CD4-positive, alpha-beta T cell treated with Interleukin-10 for 1 hour (primary cell): ENCODE measurements at places on chromosomes 3 and 15.
A peak's percentile ranks its signal among the peaks of the same experiment; 100 is the strongest.

DNA sequence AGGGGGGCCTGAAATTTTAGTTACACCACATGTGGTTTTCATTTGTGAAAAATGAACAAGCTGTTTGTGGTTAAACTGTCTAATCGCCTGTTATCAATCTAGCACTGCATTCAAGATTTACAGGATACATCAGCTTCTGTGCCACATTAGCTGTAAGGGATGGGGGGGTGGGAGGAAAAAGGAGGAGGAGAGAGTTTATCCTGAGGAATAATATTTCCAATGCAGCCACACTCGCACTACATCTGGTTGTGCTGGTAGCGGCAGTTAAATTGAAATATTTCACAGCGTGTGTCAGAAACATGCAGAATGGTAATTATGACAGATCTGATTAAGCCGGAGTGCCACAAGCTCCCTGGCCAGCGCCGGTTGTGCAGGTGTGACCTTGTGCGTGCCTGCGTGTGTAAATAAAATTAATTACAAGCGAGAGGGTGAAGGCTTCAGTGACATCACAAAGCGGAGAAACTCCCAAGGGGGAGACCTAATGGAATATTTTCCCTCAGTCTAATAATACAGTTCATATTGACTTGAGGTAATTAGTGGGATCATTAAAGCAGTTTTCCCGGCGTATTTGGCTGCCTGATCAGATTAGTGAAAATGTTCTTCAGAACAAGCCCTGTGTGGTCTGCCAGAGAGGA, 55.5 kb downstream of the SATB1 start:
- DNase-seq = no peak

GRCh38 chr3:147130461-147130860, 275.9 kb downstream of the ZIC4 start:
- no peak for DNase-seq

DNA sequence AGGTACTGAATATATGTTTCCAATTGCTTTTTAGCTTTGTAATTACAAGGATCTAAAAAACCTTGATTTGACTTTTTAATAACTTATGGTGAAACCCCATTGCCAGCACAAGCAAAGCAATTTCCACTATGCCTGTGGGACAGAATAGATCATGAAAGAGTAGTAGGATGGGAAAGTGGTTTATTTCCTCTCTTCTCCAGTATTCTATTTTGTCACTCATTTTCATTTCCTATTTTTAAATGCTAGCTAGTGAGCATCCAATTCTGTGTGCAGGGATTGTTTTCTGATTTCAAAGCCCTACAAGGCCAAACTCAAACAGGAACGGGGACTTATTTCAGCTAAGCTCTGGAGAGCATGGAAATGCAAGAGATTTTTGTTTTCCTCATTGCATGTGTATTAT, 132.0 kb upstream of the TGFBR2 start:
- DNase-seq = no peak

DNA sequence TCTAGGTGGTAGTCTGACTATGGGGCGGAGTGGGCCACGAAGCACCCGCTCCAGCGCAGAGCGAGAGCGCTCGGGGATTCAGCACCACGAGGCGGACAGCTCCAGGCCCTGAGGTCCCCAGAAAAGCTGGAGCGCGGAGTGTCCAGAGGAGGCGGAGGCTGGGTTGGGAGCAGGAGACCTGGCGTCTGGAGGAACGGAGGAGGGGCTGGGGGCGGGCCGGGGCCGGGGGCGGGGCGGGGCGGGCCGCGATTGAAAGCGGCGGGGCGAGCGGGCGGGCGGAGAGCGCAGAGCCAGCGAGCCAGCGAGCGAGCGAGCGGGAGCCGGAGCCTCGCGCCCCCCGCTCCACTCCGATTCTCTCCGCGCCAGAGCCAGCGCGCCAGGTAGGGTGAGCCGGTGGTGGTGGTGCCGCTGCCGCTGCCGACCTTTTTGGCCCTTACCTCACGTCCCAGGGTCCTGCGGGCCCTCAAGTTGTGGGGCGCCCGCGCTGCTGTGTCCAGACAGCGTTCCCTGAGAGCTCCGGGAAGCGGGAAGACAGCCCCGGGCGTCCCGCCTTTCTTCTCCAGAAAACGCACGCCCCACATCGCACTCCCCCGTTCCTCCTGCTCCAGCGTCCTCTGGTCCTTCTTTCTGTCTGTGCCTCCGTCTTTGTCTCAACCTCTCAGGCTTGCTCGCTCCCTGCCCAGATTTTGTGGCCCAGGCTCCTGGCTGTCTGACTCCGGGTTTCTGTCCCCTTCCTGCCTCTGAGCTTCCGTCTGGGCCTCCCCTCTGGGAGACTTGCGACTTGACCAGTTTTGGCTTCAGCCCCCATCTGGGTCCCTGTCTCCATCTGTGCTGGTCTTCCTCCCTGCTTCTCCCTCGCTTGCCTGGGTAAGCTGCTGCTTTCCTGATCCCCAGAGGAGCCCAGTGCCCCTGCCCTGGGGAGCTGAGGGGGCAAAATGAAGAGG, at the start of gene GRM2:
Gene GRM2 (plus strand): TSS at position 281 of the 944 bp plus-strand sequence. CDS start 1,916 bp downstream, outside the sequence.
- no peak for DNase-seq

GRCh38 chr3:62723166-62723913, 151.9 kb downstream of the CADPS start:
- DNase-seq = no peak

DNA sequence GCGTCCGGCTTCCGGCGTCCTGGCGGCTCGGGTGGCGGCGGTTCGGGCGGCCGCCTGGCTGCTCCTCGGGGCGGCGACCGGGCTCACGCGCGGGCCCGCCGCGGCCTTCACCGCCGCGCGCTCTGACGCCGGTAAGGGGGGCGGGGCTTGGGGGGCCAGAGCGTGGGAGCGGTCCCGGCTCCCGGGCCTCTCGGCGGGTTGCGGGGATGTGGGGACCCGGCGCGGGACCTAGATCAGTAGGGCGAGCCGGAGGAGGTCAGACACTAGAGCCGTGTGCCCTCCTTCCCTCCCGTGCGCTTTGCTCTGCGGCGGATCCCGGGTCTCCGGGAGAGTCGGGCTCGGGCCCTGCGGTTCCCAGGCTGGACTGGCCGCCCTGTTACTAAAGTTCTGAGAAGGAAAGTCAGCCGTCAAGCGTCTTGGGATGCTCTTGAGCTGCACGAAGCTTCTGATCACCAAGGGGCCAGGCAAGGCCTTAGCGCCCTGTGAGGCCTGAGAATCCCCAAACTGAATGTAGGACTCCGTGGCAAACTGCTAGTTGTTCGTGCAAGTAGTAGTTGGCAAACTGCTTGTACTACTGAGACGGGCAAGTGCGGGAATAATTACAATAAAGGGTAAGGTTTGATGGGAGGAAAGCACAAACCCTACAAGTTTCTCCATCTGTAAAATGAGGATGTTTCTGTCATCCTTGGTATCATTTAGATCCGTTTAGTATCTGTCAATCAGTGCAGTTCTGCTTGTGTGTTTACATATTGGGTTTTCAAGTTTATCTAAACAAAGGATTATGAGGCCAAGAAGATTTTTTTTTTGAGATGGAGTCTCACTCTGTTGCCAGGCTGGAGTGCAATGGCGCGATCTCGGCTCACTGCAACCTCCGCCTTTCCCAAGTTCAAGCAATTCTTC, 587 bp downstream of the PIGX start:
- DNase-seq = peak; percentile 76

GRCh38 chr3:158489181-158489580, 81.8 kb upstream of the MLF1 start:
- no peak for DNase-seq

- DNase-seq = no peak
These were observed 2.6 kb downstream of the CMTM8 start for GRCh38 chr3:32241100-32241499.
